ENCODE measurements at places on chromosomes 13 and 19.

DNA sequence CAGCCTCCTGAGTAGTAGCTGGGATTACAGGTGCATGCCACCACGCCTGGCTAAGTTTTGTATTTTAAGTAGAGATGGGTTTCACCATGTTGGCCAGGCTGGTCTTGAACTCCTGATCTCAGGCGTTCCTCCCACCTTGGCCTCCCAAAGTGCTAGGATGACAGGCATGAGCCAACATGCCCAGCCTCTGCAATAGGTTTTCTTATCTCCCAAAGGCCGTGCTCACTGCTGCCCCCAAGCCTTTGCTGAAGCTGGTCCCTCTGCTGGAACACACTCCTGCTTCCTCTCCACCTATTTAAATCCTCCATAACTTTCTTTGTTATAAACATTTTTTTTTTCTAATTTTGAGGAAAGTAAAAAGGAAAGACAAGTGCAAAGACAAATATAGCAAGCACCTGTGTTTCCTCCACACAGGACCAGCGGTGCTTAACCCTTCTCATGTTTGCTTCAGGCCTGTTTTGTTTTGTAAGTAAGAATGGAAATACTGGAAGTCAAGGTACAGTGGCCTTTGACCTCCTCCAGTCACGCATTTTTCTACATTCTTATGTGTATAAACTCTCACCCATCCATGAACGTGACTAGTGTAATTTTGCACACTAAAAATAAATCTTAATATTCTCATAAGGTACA is 14.5 kb upstream of the TNFAIP8L1 start:
- no peak for DNase-seq

DNA sequence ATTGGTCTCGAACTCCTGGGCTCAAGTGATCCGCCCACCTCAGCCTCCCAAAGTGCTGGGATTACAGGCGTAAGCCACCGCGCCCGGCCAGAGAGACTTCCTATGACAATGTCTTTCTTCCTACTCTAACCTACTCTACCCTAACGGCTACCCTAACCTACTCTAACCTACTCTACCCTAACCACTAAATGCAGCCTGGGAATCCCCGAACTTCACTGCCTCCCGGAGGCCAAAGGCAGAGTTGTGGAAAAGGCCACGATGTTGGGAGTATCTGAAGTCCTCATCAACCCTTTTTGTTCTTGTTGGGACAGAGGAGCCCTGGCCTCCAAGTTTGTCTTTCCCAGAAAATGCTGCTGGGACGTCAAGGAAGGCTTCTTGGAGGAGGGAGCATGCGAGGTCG is 967 bp upstream of the NR2C2AP start:
- no peak for DNase-seq

DNA sequence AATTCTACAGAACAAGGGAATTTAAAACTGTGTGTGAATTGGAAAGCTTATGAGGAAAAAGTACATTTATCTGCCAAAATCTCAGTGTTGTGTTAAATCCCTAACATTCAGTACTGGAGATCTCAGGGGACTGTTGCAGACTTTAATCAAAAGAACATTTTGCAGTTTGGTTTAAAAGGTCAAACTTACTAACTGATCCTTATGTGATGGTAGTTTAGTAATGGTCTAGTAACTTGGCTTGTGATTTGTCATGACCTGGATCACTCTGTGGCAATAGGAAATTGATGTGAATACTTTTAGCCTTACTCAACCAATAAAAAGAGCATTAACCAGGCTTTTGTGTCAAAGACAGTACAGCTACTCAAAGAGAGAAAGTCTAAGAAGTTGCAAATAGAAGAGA is 862.1 kb upstream of the MIR17HG start:
- no peak for DNase-seq

- no peak for DNase-seq
Observed at GRCh38 chr19:30670011-30670329, 297.8 kb downstream of the ZNF536 start.

- DNase-seq = no peak
Observed at GRCh38 chr19:45515807-45516401, 8.6 kb downstream of the VASP start.

GRCh38 chr13:99948907-99949678 is 22.5 kb downstream of the ZIC5 start:
- DNase-seq = no peak

DNA sequence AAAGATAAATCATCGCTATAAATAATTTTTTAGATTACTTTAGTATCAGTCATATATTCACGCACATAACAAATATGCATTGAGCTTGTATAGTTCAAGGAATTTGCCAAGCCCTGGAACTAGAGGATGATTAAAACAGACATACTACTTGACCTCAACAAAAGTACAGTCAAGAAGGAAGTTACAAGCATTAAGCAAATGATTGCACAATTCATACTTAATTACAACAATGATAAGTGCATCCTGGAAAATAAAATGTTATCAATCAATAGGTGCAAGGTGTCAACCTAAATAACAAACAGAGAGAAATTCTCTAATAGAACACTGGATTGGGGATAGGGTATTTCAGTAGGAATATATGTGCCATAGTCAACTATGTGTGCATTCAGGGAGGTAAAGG is 491.2 kb downstream of the GPC5 start:
- DNase-seq = no peak

DNA sequence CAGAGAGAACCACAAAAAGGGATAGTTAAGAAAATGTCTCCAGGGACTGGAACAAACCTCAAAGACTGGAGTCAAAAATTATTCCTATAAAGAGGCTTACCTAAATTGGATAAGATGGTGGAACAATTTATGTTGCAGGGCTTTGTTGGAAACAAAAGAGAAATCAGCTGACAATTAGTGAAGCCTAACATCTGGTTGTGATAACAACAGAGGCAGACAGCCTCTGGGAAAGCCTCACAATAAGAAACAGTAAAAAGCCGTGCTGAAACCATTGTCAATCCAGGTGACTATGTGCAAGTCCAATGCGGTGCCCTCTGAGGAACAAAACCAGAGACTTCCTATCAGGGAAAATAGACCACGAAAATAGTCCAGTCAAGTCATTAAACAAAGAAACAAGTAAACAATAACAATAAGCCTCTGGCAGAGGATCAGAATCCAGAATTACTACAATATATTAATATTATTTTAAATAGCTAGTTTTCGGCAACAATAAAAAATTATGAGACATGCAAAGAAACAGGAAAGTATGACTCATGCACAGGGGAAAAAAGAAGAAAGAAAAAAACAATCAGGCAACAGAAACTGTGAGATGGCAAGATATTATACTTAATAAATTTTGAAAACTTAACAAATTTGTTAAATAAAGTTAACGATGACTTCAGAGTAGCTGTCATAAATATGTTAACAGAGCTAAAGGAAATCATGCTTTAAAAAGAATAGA is 99.7 kb upstream of the RXFP2 start:
- no peak for DNase-seq

GRCh38 chr13:33515146-33515545 is 229.6 kb upstream of the STARD13 start:
- DNase-seq = no peak

GRCh38 chr19:16420781-16421386 is 50.9 kb downstream of the EPS15L1 start:
- no peak for DNase-seq

DNA sequence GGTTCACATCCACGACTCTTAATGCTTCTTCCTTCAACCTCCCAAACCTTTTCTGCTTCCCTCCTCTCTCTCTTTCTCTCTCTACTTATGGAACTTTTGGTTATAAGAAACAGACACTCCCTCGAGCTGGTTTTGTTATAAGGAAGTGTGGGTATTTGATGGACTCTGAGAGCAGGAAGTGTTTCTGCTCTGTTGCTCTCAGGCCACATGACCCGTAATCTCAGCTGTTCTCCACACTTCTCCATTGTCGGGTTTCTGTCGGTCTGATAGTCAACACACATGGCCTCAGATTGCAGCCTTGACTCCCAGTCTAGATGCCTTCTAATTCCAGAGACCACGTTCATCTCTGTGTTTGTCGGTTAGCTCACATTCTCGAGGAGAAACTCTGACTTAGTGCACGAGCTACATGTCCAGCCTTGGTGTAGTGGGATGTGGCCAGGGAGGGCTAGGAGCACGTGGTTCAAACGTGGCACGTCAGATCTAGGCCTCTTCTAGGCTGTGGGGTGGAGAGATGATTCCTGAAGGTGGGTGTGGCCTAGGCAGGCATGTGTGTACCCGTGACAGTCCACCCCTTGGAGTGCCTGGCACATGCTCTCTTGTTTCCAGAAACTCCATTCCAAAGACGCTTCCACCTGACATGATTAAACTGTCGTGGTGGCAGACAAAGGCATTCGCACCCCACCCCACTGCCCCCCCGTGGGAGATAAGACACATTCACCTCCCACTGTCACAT is 26.3 kb downstream of the CNFN start:
- no peak for DNase-seq

GRCh38 chr13:81395368-81395767 is 1054.4 kb upstream of the SPRY2 start:
- DNase-seq = no peak

DNA sequence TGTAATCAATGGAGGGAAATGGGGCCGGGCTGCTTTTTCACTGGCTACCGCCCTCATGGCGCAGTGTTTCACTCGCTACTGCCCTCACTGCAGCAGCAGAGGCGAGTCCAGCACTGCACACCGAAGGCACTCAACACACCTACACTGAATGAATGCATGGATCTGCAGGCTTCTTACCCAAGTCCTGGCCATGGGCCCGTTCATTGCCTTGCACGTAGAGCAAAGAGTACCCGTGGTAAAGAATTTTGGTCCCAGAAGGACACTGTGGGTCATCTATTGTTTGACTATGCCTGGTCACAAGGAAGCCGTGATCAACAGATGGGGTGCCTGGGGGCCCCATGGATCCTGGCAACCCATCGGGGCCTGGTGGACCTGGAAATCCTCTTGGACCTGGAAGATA is 144.9 kb downstream of the COL4A1 start:
- no peak for DNase-seq

GRCh38 chr13:98155475-98156109 is 12.7 kb downstream of the FARP1 start:
- DNase-seq = no peak

DNA sequence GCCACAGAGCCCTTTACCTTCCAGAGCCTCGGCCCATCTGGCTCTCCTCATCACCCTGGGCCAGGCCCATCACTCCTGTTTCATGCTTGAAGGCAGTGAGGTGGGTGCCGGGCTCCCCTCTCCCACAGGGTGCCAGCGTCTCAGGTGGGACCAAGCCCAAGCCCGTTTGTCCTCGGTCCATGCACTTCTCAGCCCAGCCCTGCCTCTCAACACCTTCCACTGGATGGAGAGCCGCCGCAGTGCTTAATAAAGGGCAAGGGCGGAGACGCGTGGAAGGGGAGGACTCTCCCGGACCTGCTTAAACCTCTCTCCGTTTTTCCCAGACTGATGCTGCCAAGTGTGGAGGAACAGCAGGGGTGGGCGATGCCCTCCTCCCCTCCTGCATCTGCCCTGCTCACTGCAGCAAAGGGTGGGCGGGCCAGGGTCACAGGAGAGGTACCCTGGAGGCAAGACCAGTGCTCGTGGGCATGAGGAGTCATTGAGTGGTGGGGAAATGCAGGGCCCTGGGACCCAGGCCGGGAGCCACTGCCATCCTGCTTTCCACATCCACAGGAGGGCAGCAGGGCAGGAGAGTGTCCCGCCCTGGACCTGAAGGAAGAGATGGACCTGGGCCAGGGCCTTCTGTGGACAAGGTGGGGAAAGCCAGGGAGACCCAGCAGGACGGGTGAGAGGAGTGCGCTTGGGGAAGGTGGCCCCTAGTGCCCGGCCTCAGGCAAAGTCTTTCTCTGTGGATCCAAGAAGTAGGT is 9.7 kb upstream of the ATP11A start:
- DNase-seq = no peak

GRCh38 chr19:593505-593904 is 3.8 kb downstream of the HCN2 start:
- no peak for DNase-seq

GRCh38 chr19:53647792-53648191 is 16.0 kb downstream of the DPRX start:
- no peak for DNase-seq

GRCh38 chr19:32318884-32319520 is 26.4 kb upstream of the ZNF507 start:
- DNase-seq = no peak

- no peak for DNase-seq
Observed at GRCh38 chr13:100515410-100515800, 73.2 kb downstream of the GGACT start.

- DNase-seq = no peak
Observed at GRCh38 chr13:113432506-113433270, 20.6 kb downstream of the ADPRHL1 start.

- no peak for DNase-seq
Observed at GRCh38 chr13:111066544-111066943, 48.6 kb upstream of the ARHGEF7 start.

DNA sequence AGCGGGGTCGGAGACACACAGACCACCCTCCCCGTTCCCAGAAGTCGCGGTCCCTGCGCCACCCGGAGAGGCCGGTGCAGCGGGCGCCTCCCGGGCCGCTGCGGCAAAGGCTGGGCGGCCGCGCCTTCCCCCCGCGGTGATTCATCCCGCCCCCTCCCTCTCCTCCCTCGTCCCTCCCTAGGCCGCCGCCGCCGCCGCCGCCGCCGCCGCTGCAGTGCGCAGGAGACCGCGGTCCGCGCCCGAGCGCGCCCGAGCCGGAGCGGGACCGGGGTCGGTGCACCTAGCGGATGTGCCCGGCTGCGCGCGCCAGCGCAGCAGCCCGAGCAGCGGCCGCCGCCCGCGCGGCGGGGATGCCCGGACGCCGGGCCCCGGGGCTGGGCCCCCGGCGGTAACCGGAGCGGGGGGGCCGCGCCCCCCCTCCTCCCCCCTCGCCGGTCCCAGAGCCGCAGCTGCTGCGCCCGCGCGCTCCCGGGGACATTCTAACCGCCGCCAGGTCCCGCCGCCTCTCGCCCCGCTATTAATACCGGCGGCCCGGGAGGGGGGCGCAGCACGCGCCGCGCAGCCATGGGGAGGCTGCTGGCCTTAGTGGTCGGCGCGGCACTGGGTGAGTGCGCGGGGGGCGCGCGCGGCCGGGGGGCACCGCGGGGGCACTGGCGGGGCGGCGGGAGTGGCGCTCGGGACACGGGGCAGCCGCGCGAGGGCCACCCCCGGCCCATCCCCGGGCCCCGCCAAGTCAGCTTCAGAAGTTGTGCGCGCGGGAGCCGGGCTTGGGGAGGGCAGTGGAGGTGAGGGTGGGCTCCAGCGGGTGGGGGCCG is at the start of gene SCN1B:
Gene SCN1B, plus strand, starts transcription at position 214 of the 815 bp plus-strand sequence. Its CDS starts 351 bp downstream, at position 565.
- DNase-seq = peak; percentile 75
